OCI-M1 (cell line): ENCODE measurements at places on chromosomes 16 and 17.

GRCh38 chr17:61594294-61594825 is 3.3 kb upstream of the NACA2 start:
- DNase-seq = no peak

DNA sequence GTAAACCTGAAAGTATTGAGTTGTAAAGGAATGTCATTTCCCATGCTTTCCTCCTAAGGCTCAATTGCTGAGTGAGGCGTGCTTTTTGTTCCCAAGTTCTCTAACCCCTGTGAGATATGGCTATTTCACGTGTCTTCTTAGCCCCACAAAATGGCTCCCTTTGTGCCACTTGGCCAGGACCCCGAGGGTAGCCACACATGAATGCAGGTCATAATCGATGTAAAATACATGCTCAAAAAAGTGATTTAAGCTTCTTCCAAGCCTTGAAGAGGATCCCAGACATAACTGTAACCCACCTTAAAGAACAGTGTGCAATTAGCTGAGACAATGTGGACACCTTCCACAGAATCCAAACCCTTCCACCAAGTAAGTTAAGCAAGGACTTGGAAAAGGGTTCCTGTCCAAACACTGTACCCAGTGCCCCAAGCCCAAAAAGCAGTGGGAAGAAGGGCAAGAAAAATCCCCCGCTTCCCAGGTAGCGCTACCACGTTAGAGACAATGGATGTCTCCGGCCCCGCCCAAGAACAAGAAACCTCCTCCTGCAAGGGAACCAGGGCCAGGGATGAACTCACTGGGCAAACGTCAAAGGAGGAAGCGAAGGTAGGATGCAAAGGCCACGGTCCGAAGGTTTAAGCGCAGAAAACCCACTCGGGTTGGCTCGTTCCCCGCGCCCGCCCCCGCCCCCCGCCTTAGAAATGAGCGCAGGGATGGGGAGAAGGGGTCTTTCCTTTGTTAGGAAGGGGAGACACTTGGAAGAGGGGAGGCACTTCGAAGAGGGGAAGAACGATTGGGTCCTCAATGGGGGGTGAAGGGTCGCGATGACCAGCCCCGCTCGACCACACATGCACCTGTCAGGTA is 1.2 kb downstream of the JPT1 start:
- DNase-seq = peak; percentile 58

DNA sequence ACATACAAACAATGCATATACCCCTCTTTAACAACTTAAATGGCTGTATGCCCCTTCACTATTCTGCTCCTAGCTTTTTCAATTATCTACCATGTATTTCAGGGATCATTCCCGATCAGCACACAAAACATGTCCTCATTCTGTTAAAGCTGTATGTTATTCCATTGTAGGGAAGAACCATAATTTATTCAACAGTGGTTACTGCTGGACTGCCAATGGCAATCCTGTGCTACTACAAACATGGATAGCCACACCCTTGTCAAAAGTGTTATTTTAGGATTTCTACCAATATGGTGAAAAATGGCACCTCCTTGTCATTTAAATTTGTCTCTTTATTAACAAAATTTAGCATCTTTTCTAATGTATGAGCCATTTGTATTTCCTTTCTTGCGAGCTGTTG is 85.1 kb upstream of the BCAR1 start:
- no peak for DNase-seq

DNA sequence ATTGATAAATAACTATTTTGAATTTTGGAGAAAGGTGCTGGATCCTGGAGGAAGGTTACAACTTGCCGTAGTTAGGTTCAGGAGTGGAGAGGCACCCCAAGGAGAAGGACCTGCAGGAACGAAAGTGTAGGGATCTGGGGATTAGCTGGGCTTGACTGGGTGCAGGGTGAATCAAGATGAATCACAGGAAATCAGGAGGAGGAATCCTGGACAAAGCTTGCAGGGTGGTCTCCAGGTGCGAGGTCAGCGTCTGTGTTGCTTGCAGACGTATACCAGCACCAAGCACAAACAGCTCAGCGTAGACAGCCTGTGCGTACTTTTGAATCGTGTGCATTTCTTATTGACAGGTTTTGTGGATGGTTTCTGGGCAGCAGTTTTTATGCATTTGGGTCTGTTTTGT is 144.3 kb downstream of the MSI2 start:
- no peak for DNase-seq

DNA sequence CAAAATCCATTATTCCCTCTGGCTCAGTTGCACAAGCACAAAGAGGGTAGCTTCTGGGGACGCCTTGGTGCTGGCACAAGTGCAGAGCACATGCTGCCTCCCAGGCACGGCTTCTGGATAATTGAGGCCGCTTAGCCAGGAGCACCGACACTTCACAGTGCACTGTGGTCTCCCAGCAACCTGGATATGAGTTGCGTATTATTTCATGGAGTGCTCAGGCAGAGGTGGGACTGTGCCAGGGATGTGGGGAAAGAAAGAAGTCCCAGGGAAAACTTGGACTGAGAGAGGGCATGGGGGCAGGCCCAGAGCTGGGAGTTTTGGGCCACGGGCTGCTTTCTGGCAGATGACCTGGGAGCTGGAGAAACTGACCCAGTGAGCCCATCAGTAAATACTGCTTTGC is 37.5 kb downstream of the MPRIP start:
- DNase-seq = no peak

GRCh38 chr17:30271102-30271501 is 20.6 kb downstream of the BLMH start:
- no peak for DNase-seq

- no peak for DNase-seq
Measured at GRCh38 chr17:6686026-6686425, 27.1 kb downstream of the SLC13A5 start.

GRCh38 chr16:17018585-17018939 is 452.2 kb downstream of the XYLT1 start:
- DNase-seq = no peak

DNA sequence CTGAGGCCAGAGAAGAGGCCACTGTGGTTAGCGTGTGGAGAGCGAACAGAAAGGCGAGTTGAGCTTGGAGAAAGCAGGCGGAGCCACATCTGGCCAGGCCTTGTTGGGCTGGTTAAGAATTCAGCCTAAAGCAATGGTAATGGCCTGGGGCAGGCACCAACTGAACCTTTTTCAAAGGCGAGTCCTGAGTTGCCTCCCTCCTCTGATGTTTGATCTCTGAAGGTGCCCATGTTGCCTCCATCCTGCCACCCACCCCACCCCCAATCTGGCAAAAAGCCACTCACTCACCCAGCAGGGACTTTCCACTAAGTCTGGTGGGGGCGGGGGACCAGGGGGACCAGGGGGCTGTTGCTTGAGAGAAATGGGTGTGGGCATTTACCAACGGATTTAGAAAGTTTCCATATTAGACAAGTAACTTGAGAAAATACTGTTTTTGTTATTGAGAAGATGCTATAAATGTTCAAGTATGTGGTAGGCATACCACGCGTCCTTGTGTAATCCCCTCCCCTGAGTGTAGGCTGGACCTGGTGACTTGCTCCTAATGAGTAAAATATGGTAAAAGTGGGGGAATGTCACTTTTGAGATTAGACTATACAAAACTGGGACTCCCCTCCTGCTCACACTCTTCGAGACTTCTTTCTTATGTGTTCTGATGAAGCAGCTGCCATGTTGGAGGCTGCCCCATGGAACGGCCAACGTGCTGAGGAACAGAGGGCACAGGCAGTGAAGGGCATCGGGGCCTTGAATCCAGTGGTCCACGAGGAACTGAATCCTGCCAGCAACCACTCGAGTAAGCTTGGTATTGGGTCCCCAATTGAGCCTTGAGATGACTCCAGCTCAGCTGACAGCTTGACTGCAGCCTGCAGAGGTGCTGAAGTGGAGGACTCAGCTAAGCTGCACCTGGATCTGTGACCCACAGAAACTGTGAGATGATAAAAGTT is 29.9 kb upstream of the TNS4 start:
- DNase-seq = no peak

DNA sequence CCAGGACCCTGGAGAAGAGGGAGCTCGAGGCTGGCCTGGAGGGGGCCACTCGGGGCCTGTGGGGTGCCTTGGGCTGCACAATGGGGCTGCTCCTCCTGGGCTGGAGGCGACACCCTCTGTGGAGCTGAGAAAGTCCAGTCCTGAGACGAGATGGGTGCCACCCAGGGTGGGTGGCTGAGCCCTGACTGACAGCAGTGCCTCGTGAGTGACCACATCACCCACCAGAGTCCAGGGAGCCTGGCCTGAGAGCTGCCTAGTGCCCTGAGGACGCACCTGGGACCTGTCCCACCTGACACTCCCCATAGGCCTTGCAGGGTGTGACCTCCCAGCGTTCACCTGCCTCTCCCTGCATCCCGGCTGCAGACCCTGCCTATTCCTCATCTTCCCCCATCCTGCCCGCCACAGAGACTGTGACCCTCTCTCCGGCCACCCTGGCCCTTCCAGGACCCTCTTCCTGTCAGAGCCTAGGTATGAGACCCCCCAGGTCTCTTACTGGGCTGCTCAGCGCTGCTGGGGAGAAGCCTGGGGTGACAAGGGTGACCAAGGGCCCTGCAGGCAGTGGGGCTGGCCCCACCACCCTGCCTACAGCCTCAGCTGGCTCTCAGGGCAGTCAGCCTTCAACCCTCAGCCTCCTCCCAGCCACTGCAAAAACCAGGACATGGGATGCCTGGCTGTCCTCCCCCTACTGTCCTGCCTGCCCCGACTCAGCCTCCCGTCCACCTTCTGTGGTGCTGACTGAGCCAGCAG is 41.2 kb downstream of the TNFRSF13B start:
- DNase-seq = no peak

- peak; percentile 17 for DNase-seq
Measured at GRCh38 chr17:62319846-62320245, 60.5 kb upstream of the EFCAB3 start.

GRCh38 chr16:13426736-13427135 is 493.2 kb upstream of the ERCC4 start:
- DNase-seq = no peak

GRCh38 chr17:5050278-5050677 is 15.1 kb upstream of the SLC52A1 start:
- DNase-seq = no peak

DNA sequence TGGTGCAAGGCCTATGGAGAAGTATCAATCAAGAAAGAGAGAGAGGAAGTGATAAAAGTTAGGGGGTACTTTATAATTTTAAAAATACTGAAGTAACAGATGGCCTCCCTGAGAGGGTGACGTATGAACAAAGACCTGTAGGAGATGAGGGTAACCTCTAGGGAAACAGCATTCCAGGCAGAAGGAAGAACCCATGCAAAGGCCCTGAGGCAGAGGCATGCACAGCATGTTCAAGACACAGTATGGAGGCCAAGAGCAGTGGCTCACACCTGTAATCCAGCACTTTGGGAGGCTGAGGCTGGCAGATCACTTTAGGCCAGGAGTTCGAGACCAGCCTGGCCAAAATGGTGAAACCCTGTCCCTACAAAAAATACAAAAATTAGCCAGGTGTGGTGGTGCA is 192.6 kb upstream of the AXIN2 start:
- no peak for DNase-seq

GRCh38 chr17:811051-811784 is 29.1 kb downstream of the MRM3 start:
- DNase-seq = no peak

DNA sequence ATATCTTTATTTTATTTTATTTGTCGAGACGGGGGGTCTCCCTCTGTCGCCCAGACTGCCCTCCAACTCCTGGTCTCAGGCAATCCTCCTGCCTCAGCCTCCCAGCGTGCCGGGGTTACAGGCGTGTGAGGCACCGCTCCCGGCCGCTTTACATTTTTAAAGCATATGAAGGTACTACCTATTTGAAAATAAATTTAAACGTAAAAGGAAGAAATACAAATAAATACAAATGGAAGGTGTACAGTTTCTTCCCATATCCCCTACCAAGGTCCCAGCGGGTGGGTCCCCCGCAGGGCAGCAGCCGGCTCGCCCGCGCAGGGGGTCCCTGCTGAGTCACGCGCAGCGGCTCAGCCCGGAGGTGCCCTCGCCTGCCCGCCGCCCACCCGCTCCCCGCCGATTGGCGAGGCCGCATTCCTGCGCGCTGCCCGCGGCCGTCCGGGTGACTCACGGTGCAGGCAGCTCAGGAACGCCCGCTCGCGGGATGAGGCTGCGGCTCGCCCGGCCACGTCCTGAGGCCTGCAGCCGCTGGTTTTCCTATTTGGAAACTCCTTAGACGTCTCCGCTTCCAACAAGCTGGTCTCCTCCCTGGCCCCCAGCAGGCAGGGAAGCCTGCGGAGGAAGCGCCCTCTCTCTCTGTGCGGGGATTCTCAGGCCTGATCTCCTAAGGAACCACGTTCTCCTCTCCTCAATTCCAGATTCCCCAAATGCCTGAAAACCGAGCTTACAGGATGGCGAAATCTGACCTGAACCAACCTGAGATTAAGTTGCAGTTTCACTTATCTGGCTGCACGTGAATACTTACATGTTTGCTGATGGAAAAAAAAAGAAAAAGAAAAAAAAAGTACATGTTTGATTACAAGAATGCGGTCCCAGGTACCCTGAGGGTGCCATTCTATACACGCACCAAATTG is 54.8 kb upstream of the MAP3K14 start:
- DNase-seq = no peak

DNA sequence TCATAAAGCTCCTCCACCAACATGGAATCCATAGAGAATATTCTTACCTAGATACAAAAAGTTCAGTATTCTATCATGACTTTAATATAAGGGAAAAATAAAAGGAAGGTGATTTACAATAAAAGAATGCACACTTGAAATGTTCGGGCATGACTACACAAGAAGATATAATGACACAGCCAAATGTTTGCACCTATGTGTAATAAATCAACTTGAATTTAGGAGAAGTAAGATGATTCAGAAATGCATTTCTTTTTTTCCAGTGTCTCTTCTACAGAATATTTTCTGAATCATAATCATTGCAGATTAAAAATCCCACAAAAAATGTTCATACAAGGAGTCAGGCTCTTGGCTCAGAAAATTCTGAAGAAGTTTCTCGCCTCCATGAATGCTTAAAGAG is 404.0 kb upstream of the HSBP1 start:
- no peak for DNase-seq

DNA sequence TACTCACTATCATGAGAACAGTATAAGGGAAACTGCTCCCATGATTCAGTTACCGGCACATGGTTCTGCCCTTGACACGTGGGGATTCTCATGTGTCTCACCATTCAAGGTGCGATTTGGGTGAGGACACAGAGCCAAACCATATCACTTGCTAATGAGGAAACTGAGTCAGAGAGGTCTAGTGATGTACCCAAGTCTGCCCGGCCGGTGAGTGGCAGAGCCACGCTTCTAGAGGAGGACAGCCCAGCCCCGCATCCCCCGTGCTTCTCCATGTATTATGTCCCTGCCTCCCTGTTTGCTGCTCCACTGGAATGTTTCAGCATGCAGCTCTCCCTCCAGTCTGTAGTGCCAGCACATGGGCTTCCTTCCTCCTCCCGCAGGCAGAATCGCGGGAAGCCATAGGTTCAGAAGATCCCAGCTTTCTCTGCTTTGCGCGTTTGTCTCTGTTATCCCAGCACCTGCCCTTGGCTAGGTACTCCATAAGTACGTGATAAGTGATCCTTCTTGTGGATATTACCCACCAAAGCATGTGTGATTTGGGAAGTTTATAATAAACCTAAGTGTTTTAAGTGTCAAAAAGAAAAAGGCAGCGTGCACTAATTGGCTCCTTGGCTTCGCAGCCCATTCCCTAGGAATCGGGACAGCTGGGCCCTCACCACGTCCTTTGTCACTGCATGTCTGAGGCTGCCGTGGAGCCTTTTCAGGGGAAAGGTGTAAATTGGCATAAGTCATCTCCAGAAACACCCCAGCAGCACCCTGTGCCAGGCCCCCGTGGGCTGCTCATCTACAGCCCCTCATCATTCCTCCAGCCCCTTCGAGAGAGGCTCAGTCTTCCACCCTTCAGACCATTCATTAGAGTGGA is 103.8 kb downstream of the CLEC16A start:
- DNase-seq = no peak

- DNase-seq = no peak
Measured at GRCh38 chr16:70304892-70305448, 6.0 kb downstream of the DDX19B start.
